ENCODE measurements at places on chromosomes 16 and 17.
A peak's percentile ranks its signal among the peaks of the same experiment; 100 is the strongest.

DNA sequence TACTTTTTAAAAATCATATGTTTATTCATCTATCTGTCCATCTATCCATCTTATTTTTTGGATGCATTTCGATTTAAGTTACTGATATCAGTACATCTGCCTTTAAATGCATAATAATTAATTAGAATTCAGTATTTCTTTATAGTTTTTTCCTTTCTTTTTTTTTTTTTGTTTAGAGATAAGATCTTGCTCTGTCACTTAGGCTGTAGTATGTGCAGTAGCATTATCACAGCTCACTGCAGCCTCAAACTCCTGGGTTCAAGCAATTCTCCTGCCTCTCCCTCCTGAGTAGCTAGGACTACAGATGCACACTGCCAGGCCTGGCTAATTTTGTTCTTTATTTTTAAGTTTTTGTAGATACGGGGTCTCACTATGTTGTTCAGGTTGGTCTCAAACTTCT is 133.4 kb downstream of the SSH2 start:
- DNase-seq = no peak

- no peak for DNase-seq
Measured at GRCh38 chr16:88907768-88908167, 41.3 kb upstream of the PABPN1L start.

DNA sequence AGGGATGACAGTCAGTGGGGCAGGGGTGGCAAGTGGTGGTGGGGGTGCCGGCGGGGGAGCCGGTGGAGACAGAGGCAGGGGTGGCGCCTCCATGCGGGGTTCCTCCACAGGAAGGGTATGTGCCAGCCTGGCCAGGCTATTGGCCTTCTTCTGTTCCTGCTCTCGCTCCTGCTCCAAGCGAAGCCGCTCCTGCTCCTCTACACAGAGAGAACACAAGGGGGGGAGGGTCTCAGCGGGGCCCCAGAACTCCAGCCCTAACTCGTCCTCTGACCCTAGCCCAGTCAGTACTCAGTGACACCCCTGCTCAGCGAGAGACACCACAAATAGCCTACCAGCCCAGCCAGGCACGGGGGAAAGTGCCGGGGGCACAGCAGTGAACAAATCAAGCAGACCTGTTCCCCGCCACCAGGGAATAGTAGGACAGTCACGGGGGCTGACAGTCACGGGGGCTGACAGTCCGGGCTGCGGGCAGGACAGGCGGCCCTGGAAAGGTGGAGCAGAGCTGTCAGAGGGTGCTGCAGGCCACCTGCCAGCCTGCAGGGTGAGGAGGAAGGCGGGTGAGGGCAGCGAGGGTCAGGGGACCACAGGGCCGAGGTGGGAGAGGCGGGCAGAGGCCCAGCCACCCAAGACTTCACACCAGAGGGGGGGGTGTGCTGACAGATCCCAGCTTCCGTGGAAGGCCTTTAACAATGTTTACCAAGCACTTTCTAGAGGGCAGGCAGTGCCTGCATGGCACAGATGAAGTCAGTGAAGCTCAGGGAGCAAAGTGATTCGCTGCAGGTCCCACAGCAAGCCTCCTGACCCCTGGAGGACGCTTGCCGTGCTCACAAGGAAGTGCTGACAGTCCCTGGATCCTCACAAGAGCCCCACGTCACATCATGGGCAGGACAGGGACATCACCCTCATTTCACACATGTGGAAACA is 5.3 kb downstream of the MNT start:
- no peak for DNase-seq

GRCh38 chr17:15744074-15744676 is 12.1 kb downstream of the TBC1D26 start:
- DNase-seq = no peak

DNA sequence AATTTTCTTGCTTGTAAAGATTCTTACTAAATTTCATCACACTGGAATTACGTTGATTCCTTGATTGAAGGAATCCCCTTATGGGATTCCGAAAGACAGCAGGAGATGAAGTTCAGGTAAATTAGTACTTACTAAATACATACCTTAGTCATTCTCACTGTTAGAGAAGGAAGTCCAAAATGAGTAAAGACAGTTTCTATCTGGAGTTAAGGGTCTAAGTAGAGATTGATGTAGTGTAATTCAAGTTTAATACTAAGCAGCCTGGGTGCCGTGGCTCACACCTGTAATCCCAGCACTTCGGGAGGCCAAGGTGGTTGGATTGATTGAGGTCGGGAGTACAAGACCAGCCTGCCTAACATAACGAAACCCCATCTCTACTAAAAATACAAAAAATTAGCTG is 9.6 kb downstream of the DDX42 start:
- no peak for DNase-seq

- no peak for DNase-seq
Measured at GRCh38 chr16:30376461-30376902, 1.9 kb downstream of the MYL11 start.

- DNase-seq = no peak
Measured at GRCh38 chr16:47643323-47644000, 182.3 kb downstream of the PHKB start.

DNA sequence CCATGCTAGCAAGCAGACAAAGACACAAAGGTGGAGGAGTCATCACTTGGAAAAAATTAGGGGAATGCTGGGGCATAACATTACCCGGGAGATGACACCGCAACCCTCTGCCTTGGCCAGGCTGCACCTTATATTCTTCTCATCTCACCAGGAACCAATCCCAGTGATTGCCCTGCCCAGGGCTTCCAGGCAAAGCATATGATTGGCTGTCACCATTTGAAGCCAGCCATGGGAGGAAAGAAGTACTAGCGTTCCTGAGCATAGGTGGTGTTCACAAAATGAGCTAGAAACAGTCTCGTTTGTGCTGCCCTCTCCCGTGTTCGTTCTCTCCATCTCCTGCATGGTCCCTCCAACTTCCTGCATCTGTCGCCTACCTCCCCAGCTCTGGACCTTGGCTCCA is 29.6 kb downstream of the TEKT5 start:
- DNase-seq = no peak

DNA sequence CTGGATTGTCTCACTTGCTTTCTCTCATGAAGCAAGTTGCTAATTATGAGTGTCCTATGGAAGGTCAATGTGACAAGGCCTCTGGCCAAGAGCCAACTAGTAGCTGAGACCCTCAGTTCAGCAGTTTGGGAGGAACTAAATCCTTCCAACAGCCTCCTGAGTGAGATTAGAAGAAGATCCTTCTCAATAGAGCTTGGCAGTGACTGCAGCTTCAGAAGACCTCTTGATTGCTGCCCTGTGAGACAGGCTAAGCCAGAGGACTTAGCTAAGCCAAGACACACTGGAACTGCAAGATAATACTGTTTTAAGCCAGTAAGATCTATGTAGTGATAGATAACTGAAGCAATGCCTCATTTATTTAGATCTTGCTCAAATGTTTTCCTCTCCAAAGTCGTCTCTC is 34.3 kb downstream of the PCTP start:
- DNase-seq = no peak

DNA sequence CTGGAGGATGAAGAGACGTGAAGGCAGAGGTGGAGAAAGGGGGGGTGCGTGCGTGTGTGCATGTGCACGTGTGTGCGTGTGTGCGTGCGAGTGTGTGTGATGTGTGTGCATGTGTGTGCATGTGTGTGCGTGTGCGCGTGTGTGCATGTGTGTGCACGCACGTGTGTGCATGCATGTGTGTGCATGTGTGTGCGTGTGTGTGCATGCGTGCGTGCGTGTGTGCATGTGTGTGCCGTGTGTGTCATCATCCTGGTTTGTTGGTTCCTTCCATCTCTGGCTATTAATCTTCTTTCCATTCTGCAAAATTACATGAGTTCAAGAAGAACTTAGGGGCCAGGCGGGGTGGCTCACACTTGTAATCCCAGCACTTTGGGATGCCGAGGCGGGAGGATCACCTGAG is 17.0 kb upstream of the RPL38 start:
- DNase-seq = no peak

DNA sequence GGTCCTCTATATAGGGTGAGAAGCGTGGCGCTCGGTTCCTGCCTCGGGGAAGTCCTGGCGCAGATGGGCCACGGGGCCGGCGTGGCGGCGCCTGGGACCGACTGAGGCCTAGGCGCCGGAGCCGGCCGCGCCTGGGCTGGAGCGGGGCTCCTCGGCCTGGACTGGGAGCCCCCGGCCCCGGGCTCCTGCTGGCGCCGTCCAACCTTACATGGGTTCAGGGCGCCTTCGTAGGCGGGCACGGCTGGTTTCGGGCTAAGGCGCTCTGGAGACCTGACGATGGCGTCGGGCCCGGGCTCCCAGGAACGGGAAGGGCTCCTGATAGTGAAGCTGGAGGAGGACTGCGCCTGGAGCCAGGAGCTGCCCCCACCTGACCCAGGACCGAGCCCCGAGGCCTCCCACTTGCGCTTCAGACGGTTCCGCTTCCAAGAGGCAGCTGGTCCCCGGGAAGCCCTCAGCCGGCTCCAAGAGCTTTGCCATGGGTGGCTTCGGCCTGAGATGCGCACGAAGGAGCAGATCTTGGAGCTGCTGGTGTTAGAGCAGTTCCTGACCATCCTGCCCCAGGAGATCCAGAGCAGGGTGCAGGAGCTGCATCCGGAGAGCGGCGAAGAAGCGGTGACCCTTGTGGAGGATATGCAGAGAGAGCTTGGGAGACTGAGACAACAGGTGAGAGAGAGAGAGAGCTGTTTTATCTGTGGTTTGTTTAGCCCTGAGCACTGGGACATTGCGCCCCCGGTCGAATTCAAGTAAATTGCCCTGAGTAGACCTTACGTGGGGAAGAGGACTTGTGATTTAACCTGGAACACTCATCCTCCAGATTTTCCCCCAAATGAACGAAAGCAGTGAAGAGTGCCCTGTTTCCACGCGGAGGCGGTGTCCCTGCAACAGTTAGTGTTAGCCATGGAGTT is 504 bp downstream of the ZNF263 start:
- DNase-seq = no peak

GRCh38 chr16:3879887-3880564 is 487 bp downstream of the CREBBP start:
- peak; percentile 63 for DNase-seq

DNA sequence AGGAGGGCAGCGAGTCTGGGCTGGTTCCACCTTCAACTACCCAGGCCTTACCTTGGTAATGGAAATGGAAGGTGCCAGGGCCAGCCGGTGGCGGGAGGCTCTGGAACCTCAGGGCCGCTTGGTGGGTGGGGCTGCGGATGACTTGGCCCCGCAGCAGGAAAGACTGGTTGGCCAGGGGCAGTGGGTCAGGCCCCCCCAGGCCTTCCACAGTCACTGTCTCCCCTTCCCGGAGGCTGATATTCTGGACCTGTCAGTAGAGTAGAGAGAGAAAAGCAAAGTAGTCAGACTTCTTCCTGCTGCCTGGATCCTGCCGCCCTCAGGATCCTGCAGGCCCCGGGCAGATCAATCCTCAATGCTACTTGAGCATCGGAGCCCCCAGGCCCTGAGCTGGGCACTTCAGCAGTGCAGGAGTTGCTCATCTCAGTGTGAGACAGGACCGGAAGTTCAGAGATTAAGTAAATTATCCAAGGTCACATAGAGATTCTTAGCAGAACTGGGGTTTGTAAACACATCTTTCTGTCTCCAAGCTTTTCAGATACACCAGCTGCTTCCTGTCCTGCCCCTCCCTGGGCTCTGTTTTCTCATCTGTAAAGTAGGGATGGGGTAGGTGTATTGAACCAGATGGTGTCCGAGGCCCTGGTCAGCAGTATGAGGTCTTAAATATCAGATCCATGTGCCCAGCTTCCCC is 18.5 kb upstream of the PHF12 start:
- no peak for DNase-seq

GRCh38 chr16:88530858-88531203 is 39.4 kb upstream of the ZC3H18 start:
- no peak for DNase-seq

GRCh38 chr16:73891129-73891542 is 405.5 kb upstream of the PSMD7 start:
- no peak for DNase-seq

GRCh38 chr17:67982034-67982640 is 14.1 kb downstream of the C17orf58 start:
- no peak for DNase-seq

DNA sequence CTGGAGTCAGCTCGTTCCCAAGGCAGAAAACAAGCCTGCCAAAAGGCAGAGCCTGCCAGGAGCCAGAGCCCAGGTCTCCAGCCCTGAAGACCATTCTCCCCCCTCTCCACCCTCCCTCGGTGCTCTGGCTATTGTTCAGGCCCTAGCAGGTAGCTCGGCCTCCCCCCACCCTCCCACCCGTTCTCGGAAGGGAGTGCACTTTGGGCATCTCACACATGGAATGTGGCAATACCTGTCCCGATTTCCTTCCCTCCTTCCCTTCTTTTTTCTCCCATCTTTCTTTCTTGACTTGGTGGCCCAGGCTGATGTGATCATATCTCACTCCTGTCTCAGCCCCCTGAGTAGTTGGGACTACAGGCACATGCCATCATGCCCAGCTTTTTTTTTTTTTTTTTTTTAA is 12.4 kb downstream of the CNGB1 start:
- DNase-seq = no peak

Data from activated T-helper 1 cell treated with Interleukin-2 at 50 U/mL for 16 hours (primary cell).